Stimulated activated effector memory CD8-positive, alpha-beta T cell treated with anti-CD3 and anti-CD28 coated beads, Interleukin-12 subunit alpha, Interleukin-12 subunit beta, amount 100 ng/mL, for 72 hours (primary cell): ENCODE measurements at places on chromosomes 3 and 15.

DNA sequence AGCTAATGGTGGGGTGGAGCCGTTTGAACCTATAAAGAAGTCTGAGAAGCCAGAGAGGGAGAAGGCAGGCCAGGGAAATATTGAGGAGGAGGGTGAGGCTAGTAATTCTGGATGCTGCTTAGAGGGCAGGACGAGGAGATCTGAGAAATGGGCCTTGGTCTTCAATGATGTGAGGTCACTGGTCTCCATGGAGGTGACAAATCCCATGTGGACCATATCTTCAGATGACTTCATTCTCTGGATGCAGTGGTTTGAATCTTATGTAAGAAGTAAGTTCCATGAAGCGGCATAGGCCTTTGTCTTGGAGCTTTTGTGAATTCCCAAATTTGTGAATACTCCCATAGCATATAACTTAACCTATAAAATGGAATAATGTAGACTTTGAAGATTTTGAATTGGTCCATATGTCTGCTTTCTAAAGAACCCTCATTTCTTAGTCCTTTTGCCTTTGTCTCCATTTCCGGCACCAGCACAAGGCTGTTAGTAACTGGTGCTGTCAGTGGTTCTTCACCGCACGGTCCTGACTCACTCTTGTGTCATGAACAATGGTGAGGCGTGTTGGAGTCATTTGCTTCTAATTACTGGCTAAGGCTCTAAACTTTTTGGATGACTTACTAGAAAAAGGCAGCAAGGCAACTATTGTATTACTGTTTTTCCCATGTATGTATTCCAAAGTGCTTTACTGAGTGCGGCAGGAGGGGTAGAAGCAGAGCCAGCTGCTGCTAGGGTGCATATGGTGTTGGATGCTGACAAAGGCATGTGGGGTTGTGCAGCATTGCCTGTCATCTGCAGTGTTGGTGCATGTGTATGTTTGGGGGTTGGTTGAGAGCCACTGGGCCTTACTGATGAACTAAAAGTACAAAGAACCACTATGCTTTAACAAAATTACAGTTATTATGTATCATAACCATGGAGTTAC lies 279.3 kb upstream of the C2CD4B start:
- no peak for DNase-seq

DNA sequence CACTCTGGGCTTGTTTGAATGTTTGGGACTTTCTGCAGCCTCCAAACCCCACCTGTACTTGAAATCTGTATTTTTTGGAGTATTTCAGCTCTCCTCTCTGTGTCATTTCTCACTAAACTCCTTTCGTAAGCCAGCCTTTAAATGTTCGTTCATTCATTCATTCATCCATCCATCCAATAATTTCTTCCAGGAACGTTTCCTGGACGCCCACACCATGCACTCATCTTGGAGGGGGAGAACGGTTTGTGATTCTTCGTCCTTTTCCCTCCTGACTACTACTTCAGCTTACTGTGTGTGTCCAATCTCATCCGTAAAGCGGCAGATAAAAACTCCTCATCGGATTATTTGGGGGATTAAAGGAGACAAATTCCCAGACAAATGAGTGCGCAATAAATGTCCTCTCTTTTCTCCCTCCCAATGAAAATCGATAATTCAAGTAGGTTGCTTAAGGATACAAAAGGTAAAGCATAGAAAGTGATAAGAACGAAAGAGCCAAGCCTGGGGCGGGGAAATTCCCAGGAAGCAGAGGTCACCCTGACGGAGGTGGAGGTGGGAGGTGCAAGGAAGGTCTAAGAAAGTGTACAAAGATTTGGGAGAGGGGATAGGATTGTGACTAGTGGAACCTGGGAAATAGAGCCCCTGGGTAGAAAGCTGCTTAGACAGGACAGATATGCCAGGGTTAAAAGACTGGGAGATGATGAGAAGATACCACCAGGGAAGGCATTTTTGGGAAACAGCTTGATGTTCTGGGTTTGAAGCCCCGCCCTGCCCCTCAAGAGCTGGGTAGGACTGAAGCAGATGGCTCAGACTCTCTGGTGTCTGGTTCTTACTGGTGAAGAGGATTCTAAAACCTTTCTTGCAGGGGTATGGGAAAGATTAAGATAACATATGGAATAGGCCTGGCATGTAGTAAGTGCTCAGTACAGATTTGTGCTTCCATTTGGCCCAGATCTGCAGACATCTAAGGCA lies 896 bp upstream of the KLHL25 start:
- DNase-seq, result no peak

- DNase-seq, result no peak
Observed at GRCh38 chr15:99239545-99240198, 9.7 kb downstream of the TTC23 start.

GRCh38 chr15:82737975-82738374 lies 28.3 kb upstream of the AP3B2 start:
- DNase-seq, result no peak

DNA sequence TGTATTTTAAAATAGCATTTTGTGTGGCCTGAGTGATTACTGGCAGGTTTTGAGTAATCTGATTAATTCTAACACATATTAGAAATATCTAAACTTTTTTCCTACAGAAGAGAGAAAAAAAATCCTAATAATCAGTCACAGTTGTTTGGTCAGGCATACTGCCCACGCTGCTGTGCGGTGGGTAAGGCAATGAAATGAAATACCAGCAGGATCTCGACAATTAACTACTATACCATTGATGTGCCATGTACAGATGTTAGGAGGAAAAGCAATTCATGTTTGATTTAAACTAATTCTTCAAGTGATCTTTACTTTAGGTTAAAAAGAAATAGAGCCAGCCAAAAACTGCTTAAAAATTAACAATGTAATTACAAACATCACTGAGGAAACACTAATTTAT lies 5.2 kb downstream of the GRAMD2A start:
- no peak for DNase-seq

GRCh38 chr15:97009031-97009431 lies 678.5 kb downstream of the NR2F2 start:
- DNase-seq, result no peak

DNA sequence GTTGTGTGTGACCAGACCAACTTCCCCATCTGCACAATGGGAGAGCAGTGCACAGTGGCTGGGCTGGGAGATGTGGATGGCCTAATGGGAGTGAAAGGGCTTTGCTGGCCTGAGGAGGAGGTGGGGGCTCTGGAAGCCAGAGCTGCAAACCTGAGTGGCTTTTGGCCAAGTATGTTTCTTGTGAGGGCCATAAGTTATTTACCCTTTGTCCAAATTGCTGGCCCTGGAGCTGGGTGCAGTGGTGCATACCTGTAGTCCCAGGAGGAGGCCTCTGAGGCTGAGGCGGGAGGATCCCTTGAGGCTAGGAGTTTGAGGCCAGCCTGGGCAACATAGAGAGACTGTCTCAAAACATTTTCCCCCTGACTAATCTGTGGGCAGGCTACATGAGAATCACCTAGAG lies 129.1 kb downstream of the WNT7A start:
- no peak for DNase-seq

GRCh38 chr15:97679106-97679688 lies 281.3 kb upstream of the ARRDC4 start:
- DNase-seq, result no peak

- DNase-seq, result no peak
Observed at GRCh38 chr3:101414121-101414520, 93.7 kb upstream of the IMPG2 start.

DNA sequence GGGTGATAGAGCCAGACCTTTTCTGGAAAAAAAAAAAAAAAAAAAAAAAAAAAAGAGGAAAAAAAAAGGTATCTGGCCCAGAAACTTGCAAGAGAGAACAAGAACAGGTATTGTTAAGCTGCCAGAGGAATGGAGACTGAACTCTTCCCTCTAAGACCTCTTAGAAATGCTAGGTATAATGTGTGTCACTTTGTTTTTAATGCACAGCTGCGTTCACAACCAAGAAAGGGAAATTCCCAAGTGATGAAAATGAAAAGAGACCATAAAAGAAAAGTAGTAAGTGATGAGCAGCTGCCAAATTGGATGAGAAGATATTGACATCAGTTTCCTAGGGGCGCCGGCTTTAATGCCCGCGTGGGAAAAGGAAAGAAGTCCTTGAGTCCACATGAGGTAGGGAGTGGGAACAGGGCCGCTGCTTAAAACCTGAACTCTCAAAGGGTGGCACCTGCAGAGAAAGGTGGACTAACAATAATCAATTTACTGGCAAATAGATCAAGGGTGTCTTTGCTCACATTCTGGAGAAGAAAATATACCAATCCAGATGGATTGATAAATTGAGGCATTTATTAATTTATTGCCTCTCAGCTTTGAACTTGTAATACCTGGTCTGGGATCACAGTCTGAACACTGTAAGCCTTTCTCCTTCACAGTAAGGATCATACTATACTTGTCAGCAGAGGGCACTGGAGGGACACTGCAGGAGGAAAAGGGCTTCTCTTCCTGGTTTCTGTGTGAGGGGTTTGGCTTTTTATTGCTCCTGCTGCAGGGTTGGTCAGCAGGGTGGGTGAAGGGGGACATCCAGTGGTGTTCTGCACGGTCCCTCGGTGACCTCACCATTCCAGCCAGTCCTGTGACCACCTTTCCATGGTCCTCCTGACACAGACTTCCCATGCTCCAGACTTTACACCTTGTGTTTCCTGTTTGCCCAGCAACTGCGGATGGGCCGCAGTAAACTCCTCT lies 131.6 kb downstream of the AQP9 start:
- DNase-seq, result peak; percentile 10

DNA sequence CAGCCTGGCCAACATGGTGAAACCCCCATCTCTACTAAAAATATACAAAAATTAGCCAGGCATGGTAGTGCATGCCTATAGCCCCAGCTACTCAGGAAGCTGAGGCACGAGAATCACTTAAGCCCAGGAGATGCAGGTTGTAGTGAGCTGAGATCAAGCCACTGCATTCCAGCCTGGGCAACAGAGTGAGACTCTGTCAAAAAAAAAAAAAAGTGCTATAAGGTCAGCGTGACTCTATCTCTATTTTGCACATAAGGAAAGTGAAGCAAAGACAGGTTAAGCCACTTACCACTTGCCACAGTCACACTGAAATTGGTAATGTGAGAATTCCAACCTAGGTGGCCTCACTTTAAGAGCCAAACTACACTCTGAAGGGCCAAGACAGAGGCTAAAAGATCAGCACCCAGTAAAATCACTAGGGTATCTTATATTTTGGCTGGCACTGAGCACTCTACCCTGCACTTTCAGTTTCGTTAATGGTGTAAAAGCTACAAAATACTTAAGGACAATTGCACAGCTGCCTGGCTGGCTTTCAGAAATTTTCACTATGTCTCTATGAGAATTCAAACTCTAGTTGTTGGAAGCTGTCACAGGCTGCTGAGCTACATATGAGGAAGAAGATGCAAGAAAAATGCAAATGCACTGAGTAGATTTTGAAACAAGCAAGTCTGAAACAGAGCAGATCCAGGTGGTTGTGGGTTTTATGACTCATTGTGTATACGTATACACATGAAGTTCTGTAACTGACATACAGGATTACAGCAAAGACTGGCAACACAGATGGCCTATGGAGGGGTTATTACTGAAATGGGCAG lies 32.7 kb downstream of the TRANK1 start:
- DNase-seq, result peak; percentile 72

DNA sequence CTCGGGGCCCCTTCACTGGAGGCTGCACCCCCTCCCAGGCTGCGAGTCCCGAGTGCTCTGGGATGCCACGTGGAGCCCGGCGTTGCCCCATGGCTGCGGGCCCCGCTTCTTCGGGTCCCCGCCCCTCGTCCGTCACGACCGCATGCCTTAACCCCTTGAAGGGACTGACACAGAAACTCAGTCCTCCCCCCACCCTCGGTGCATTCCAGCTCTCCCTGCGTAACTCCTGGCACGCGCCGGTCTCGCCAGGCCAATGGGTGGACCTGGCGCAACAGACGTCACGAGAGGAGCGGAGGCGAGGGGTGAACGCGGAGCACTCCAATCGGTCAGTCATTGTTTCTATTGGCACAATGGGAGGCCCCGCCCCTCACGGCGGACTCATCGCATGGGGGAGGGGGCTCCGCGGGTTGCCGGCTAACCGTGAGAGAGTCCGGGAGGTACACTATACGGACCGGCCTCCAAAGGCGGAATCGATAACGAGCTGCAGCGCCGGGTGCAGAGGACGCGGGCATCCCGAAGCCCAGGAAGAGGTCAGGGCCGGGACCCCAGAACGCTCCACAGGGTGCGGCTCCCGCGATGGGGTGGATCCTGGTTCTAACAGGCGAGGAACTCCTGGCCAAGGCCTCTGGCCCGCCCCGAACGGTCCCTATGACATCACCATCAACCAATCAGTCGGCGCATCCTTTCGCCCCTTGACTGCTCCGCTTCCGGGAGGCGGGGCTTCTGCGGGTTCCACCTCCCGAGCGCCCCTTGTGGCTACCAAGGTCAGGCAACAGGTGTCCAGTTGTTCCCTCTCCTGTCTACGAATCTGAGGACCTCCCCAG lies 1.0 kb upstream of the CELSR3 start:
- DNase-seq, result peak; percentile 98

- no peak for DNase-seq
Observed at GRCh38 chr15:55407498-55408011, 604 bp downstream of the CCPG1 start.

DNA sequence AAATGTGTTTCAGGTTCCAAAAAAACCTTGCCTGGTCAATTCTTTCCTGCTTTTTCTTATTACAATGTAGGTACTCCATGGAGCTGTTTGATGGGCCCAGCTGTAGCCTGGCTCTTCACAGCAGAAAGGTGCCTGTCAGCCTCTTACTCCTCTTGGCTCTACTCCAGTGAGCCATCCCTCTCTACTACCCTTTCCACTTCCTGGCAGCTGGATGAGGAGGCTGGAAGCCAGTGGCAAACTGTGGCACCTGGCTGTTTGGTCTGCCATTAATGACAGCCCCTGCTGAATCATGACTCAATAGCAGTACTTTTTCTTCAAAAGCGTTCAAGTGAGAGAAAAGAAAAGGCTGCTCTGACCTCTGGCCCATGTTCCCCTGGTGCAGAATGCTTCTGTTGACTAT lies 618.1 kb downstream of the PYDC2 start:
- DNase-seq, result no peak

DNA sequence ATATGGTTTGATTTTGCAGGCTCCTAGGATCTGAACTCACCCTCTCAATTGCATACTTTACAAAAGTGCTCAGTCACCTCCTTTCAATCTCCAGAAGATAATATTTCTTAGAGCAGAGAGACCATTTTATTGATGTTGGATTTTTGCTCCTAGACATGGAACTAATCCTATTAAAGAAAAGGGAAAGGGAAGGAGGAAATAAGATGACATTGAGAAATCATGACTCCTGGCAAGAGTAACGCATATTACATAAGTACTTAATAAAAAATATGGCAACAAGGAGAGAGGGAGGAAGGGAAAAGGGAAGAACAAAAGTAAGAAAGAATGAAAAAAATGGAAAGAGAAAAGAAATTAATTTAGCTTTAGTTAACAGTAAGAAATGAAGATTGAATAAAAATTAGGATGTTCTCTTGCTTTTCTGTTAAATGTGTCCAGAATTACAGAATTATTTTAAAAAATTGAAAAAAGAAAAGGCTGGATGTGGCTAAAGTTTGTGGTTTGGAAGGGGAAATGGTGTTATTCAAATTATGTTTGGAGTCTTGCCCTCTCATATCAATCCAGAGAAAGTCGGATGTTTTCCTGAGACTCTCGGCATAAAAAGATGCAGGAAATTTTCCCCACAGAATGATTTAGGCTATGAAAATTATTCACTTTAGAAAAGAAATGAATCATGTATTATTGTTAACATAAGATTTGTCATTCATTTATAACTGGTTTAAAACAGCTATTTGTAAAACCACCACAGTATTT lies 474.0 kb downstream of the FGF12 start:
- DNase-seq, result no peak

- DNase-seq, result no peak
Observed at GRCh38 chr3:123804676-123805075, 79.5 kb downstream of the MYLK start.
